Stimulated activated CD8-positive, alpha-beta memory T cell treated with anti-CD3 and anti-CD28 coated beads, Interleukin-15, amount 100 ng/mL, for 48 hours (primary cell): ENCODE measurements at places on chromosomes 16 and 17.

GRCh38 chr17:52419229-52419641 lies 260.7 kb upstream of the CA10 start:
- DNase-seq = no peak

- DNase-seq = no peak
Observed at GRCh38 chr16:14175086-14175485, 104.0 kb downstream of the MRTFB start.

DNA sequence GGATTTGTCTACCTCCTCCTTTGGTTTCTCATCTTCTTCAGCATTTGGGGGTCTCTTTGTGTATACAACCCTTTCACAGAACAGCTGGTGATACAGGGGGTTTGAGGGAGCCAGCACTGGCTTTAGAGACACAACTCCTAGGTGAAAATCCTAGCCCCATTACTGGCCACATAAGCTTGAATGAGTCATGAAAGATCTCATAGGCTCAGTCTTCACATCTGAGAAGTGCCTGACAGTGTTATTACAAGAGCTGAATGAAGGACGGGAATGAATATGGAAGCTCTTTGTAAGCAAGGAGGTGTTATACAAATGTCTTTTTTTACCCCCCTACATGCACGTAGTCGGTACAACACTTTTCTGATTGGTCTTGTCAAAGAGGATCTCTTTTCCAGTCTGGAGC lies 1.7 kb upstream of the B4GALNT2 start:
- no peak for DNase-seq

- DNase-seq = no peak
Observed at GRCh38 chr17:83077411-83077810, 2.0 kb upstream of the METRNL start.

DNA sequence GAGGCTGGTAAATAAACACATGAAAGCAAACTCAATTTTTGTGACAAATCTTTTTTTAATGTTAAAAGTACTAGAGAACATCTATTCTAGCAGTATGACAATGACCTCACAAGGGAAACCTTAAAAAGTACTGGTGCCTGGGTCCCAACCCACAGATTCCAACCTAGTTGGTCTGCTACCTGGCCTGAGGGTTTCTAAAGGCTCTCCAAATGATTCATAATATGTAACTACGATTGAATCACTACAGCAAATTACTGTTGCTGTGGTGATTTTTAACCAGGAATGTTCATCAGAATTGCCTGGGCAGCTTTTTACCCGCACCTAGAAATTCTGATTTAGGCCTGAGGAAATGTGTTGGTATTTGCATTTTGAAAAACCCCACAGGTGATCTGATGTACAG lies 26.1 kb downstream of the CDR2 start:
- DNase-seq = no peak

- no peak for DNase-seq
Observed at GRCh38 chr16:2497695-2498484, 15.9 kb upstream of the ATP6V0C start.

- no peak for DNase-seq
Observed at GRCh38 chr17:28487881-28488532, 14.6 kb downstream of the SLC13A2 start.

DNA sequence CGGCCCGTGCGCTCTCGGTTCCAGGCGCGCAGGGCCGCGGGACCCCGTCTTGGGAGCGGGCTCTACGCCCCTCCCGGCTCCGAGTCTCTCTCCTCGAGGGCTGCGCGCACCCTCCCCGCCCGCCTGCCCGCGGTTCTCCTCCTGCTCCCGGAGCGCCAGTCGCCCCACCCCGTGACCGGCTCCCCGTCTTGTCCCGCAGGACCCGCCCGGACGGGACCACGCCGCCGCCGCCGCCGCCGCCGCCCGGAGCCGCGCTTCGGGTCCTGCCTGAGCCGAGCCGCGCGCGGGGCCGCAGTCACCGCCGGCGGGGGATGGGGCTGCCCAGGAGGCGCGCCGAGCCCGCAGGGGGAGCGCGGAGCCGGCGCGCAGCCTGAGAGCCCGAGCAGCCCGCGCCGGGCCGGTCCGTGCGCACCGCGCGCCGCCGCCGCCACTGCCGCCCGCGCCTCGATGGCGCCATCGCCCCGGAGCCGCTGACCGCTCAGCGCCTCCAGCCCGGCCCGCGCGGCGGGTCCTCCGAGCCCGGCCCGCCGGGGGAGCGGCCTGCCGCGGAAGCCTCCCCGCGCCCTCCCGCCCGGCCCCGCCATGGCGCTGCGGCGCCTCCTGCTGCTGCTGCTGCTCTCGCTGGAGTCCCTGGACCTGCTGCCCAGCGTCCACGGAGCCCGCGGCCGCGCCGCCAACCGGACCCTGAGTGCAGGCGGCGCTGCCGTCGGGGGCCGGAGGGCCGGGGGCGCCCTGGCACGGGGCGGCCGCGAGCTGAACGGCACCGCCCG lies at the start of gene SHISA6:
Gene SHISA6 (plus strand): TSS at position 373 of the 770 bp plus-strand sequence.
- no peak for DNase-seq

DNA sequence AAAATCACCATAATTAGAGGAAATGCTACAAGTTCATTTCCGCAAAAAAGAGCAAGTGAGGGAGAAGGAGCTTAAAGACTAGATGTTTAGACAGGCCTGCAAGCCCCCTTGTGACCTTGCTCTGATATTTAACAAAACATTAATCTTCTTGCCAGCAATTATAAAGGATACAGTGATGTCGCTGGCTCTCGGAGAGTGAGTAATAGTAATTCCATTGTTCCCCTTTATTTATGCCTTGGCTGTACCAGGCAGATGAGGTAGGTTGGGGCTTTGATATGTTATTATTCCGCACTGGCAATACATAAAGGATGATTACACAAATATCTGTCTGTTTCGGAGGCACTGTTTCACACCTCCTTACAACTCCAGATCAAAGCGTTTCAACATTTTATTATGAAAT lies 204.8 kb upstream of the SALL1 start:
- no peak for DNase-seq

DNA sequence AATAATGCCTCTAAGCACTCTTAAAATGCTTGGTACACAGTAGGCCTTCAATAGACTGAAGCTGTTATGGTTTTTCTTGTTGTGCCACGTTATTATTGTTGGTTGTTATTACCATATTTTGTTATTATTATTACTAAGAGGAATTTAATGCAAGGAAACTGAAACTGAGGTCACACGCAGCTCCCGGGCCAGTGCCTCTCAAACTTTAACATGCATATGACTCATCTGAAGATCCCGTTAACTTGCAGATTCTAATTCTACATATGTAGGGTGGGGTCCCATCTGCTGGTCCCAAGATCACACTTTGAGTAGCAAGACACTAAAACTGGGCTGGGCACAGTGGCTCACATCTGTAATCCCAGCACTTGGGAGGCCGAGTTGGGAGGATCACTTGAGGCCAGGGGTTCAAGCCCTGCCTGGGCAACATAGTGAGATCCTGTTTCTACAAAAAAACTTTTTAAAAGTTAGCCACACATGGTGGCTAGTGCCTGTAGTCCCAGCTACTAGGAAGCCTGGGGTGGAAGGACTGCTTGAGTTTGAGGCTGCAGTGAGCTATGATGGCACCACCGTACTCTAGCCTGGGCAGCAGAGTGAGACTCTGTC lies 888 bp downstream of the ACSM5 start:
- no peak for DNase-seq

GRCh38 chr16:51907680-51908079 lies 639.3 kb downstream of the TOX3 start:
- no peak for DNase-seq

DNA sequence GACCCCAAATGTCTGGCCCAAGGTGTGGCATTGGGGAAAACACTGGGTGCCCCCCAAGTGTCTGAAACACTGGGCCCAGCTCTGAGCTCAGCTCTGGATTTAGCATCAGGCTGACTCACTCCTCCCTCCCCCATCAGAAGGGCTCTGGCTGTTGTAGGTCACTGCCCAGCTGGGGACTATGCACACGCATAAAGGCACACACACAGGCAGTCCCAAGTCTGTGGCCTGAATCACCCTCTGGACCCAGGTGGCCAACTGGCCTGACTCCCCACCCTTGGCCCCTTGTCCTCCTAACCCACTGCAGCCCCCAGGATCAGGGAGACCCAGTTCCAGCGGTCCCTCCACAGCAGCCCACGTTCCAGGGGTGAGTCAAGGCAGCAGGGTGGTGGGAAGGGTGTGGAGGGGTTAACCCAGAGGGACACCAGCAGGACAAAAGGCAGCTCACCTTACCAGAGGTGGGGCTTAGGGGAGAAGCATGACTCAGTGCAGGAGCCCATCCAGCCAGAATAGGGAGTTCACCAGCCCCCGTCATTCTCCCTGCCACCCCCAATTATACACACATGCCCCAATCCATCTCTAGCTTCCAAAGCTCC lies 47.0 kb downstream of the MYO18A start:
- DNase-seq = no peak

DNA sequence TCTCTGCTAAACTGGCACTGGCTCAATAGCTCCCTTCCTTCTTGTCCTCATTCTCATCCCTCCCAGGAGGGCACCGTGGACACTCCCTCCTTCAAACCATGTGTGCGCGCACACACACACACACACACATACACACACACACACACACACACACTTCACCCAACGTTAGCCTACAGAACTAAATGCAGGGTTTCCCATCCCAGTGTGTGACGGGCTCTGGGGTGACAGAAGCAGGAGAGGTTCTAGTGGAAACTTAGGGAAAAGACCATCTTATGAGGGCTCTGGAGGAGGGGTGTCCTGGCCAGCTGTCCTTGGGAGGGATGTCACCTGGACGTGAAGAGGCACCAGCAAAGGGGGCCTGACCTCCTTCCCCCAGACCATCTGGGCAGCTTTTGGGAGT lies 19.7 kb downstream of the OSBPL7 start:
- DNase-seq = no peak

GRCh38 chr17:46160169-46160568 lies 33.1 kb downstream of the KANSL1 start:
- no peak for DNase-seq

DNA sequence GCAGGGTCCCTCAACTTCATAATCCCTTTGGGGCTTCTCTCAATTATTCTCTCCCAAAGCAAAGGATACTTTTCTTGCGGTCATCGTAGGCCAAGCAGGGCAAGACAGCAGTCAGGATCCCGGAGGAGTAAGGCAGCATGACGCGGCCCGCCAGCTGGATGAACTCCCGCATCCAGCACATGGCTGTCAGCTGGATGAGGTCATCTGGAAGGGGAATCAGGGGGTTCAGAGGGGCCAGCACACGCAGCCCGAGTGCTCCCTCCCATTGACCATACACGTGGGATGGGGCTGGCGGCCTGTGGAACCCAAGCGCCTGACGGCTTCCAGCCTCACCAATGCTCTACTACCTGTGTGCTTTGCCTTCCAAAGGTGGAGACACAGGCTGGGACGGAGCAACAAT lies 19.2 kb downstream of the VAC14 start:
- no peak for DNase-seq

- peak; percentile 36 for DNase-seq
Observed at GRCh38 chr16:74601126-74601871, 5.6 kb downstream of the GLG1 start.

DNA sequence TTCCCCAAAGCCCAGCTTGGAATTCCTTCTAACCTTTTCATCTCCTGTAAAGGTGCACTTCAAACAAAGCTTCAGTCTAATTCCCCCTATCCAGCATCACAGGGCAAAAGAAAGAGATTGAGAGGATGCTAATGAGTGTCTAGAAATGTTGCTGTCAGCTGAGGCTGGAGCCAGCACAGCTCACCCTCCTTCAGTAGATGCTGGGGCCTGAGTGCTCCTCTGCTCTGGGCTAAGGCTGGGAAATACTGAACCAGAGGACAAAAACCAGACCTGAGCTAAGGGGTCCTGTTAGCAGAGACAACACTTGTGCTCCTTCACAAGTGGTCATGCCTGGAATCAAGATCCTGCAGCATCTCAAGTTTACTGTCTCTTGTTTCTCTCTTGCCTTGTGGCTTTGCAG lies 85.0 kb downstream of the CHD9NB start:
- DNase-seq = no peak
